ENCODE measurements at places on chromosomes 3 and 15. TPM values are rescaled to one million over a fixed set of nuclear protein-coding genes. Genes with fewer than 3 reads are reported as not detected.

PTPRG gene
- 72.5 TPM for total RNA-seq

ETV5 gene
- total RNA-seq = 36.8 TPM

SERPINI2 gene
- total RNA-seq = not detected

GRK7 gene
- total RNA-seq = not detected

RPL22L1 gene
- 26.8 TPM for total RNA-seq

CRYBG3 gene
- total RNA-seq = 37.6 TPM

ADGRG7 gene
- not detected for total RNA-seq

STARD9 gene
- total RNA-seq = 7.8 TPM

HTR3E gene
- not detected for total RNA-seq

ROPN1 gene
- not detected for total RNA-seq

ISLR2 gene
- 0.10 TPM for total RNA-seq

KCNAB1 gene
- total RNA-seq = 35.6 TPM

VPS33B gene
- total RNA-seq = 18.2 TPM

GOLGA8Q gene
- total RNA-seq = 1.1 TPM

MNS1 gene
- total RNA-seq = 0.30 TPM

TTLL13 gene
- not detected for total RNA-seq

SPINT1 gene
- total RNA-seq = 0.36 TPM

NRROS gene
- 1.0 TPM for total RNA-seq

SLC28A1 gene
- total RNA-seq = not detected

TMCO5A gene
- total RNA-seq = not detected

CHRNA7 gene
- 1.2 TPM for total RNA-seq

SLC2A2 gene
- total RNA-seq = not detected

Data from smooth muscle cell of the pulmonary artery (primary cell).